ENCODE measurements at places on chromosomes 5 and 9.

DNA sequence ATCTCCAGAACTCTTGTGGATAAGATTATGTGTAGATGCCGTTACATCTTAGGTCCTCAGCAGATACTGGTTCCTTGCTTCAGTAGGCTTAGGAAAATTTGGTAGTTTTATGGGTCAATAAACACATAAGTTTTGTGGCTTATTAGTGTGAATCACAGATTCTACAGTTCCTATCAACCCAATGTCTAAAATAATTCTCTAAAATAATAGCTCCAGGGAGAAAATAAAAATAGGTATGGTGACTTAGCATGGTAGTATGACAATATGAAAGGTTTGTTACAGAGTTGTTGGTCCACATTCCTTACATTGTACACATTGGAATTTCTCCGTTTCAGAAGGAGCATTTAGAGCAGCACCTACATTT is 91.7 kb downstream of the AOPEP start:
- no peak for DNase-seq

DNA sequence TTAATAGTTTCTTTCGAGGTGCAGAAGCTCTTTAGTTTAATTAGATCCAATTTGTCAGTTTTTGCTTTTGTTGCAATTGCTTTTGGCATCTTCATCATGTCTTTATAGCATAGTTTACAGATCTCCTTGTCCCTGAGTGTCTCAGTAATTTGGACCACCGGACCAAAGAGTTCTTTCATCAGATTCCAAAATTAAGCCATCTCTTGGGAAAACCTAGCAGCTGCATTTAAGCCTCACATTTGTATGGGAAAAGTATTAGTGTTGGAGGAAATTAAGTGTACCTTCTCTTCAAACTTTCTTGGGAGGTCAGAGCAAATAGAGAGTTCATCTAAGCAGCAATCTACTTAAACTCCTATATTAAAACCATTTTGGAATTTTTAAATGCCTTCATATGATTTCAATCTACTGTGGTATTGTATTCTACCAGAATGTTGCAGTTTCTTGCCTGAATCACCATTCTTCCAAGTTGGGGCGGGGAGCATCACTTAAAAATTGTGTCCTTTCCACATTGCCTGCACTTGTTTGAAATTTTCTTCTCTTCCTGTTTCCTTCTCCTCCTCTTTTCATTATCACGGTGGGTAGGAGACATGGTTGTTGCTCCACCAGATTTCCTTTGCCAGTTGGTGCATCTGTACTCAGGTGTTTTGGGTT is 97.3 kb upstream of the DAB2 start:
- no peak for DNase-seq

DNA sequence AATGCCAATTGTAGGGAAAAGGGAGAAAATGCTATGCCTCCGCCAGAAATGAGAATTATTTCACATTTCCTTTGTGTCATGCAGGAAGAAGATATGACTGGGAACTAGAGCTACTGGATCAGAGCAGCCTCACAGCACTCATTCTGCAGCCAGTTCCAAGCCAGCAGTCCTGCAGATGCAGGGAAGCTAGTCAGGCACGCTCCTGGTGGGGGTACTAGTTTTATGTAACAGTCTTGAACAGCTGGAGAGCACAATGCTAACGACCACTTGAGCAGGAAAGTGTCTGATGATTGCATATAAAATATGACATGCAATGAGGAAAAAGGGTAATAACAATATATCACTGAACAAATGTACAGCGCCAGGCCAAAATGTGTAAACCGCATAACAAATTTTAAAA is 21.7 kb downstream of the CDH10 start:
- no peak for DNase-seq

DNA sequence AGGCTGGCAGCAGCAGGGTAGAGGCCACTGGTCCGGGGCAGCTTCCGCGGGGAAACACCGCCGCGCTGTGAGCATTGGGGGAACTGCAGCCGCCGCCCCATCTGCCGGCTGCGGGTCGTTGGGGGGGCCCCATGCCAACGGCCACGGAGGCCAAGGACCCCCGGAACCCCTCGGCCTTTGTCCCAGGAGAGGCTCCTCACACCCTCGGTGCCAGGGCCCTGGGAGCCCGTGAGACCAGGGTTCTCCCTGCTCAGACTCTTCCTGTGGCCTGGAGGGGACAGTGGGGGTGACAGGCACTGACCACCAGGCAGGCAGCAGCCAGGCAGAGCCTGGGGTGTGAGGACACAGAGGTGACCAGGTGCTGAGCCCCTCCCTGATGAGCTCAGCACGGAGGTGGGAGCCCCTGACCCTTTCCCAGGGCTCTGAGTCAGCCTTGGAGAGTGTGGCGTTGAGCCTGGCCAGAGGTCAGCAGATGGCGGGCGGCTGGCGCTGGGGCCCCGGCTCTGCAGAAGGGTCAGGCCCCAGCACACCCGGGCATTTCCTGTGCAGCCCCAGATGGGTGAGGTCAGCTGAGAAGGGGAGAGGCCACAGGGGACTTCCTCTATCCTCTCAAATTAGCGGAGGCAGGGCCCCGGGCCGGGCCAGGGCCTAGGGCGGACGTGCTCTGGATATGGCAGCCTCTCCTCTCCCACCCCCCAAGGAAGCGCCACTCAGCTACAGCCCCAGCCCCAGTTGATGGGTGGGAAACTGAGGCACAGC is 17.9 kb upstream of the EGFL7 start:
- DNase-seq, result no peak

DNA sequence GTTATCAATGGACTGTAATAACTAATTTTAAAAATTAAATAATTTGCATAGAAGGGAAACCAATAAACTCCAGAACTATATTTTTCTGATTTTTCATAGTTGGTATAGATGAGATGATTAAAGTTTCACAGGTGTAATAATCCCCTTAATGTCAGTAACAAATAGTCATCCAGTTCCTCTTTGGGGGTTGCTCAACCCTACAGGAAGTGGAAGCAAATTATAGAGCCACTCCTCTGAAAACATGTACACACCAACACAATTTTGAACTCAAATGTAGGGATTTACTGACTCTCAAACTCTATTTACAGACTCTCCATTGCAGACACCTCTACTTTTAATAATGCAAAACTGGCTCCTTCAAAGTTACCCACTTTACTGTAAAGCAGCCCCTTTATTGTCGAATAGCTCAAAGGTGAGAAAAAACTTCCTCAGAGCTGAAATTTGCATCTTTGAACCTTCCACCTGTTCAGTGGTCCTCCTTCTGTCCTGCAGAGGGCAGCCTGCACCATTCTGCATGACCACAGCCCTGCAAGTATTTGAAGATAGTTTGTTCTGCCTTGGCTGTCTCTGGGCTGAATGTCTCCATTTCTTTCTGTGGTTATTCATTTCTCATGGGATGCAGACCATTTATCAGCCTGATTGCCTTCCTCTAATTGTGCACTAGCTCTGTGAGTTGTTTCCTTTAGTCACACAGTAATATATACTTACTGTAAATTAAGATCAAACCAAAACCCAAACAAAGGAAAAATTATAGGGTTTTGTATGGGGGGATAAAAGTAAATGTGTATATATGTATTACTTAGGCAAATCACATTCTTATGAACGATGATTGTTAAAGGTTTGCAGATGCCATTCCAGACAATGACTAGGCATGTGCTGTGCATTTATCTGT is 383.2 kb upstream of the SGCD start:
- DNase-seq, result peak; percentile 7

GRCh38 chr5:178241231-178241663 is 8.6 kb upstream of the PHYKPL start:
- no peak for DNase-seq

Measured in NCI-H774 (cell line).